ENCODE measurements at places on chromosomes 5 and 9. TPM values are rescaled to one million over a fixed set of nuclear protein-coding genes. Genes with fewer than 3 reads are reported as not detected.

The FAM200C gene
- 21.6 TPM for polyA plus RNA-seq

The ADAMTS6 gene
- polyA plus RNA-seq, result 0.58 TPM

The TRIM7 gene
- 2.1 TPM for polyA plus RNA-seq

The VLDLR gene
- 62.4 TPM for polyA plus RNA-seq

The GKAP1 gene
- polyA plus RNA-seq, result 6.9 TPM

The HRH2 gene
- polyA plus RNA-seq, result 0.09 TPM

The HEXB gene
- 23.1 TPM for polyA plus RNA-seq

The FGF1 gene
- polyA plus RNA-seq, result not detected
